IPS DF 6.9 (cell line): ENCODE measurements at places on chromosomes 7 and 10.
A peak's percentile ranks its signal among the peaks of the same experiment; 100 is the strongest.

- no peak for DNase-seq
Measured at GRCh38 chr7:1536743-1537534, 6.4 kb downstream of the MAFK start.

DNA sequence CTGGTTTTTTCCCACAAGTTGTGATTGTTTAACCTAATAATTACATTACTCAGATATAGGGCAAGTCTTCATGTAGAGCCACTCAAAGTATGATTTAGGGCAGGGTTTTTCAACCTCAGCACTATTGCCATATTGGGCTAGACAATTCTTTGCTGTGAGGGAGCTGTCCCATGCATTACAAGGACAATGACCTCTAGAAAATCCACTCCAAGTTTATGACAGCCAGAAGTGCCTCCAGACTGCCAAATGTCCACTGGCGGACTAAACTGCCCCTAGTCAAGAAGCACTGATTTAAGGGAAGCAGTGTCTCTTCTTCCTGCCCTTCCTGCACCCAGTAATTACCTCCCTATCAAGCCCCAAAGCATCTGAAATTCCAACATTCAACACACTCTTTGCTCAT lies 54.4 kb downstream of the ZNF800 start:
- no peak for DNase-seq

GRCh38 chr10:97650726-97651125 lies 10.3 kb downstream of the PI4K2A start:
- no peak for DNase-seq

DNA sequence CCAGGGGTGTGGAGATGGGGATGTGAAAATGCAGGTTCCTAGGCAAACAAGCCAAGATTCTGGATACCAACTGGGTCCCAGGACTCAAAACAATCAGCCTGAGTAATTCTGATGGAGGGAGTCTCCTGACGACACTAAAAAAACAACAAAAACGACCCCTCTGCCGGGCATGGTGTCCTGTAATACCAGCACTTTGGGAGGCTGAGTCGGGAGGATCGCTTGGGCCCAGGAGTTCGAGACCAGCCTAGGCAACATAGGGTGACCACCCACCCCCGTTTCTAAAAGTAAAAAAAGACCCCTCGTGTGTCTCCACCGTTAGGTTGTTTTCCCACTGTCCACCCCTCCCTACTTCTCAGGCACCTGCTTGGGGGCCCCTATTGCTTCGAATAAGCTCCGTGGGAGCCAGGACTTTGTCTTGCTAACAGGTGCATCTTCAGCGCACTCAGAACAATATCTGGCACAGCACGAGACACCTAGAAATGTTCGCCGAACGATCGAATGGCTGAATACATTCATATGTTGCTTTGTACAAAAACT lies 743 bp upstream of the NRF1 start:
- no peak for DNase-seq

DNA sequence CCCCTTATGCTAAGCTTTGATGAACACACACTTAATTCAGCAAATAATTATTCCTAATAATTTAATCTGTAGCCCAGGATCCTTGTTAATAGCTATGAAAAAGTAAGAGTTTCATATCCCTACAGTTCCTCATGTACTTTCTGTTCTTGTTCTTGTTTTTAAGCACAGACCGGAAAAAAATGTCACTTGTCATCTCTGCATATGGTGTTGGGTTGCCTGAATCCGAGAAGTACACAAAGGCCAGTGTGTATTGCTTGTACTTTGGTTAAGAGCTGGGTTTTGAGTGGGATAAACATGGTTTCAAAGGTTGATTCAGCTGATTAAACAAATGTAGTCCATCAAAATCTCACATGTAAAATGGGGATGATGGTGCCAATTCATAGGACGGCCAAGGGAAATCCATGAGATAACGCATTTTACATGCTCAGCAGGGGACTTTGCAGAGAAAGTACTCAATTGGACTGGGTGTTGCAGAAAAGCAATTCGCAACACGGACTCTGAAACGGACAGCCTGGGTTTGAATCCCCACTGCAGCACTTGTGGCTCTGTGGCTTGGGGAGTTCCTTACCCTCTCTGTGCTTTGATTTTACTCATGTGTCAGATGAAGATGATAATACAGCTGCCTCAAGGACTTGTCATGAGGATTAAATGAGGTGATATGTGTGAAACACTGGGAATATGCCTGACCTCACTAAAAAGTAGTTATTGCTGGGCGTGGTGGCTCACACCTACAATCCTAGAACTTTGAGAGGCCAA lies 71.7 kb downstream of the MAP3K8 start:
- no peak for DNase-seq

DNA sequence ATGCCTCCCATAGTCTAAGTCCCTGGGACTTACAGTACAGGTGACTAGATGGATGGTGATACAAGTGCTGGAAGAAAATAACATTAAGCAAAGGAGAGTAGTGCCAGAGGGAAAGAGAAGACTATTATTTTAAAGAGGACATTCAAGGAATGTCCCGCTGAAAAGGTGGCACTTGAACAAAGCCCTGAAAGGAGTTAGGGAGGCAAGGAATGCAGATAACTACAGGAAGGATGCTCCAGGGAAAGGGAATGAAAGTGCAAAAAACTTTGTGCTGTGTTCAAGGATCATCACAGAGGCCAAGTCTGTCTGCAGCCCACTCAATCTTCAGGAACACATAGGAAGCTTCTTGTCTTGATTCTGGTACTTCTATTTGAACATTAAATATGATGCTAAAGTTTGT lies 14.9 kb downstream of the ANKMY2 start:
- DNase-seq = no peak

- DNase-seq = no peak
Measured at GRCh38 chr10:130141878-130142277, 5.7 kb downstream of the GLRX3 start.

GRCh38 chr7:41292487-41292886 lies 410.4 kb downstream of the INHBA start:
- DNase-seq = no peak

DNA sequence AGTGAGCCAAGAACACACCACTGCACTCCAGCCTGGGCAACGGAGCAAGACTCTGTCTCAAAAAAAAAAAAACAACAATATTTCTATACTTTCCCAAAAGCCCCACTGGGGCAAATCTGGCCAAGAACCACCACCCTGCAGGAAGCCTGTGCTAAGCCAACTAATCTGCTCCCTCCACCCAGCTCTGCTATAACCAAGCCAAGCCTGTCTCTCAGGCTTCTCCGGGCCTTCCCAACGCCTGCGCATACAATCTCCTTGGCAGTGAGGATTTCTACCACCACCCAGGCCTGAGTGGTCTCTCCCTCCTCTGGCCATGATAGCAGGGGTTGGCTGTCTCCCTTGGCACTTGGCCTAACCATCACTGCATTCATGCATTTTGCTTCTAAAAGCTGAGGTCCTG lies 14.2 kb downstream of the DDX56 start:
- no peak for DNase-seq

- DNase-seq = no peak
Measured at GRCh38 chr10:120573355-120573754, 116.3 kb downstream of the PLPP4 start.

DNA sequence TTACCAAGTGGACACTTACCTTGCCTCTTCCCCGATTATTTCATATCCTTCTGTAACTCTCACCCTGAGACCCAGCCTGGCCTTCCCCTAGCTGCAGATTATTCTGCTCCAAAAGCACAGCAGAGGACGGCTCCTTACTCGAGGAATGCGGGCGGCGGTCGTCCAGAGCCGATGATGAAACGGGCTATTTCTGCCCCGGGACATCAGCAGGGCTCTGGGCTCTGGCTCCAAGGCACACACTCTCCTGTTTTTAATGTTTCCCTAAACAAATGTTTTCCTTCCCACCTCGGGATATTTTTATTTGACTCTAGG lies 343 bp upstream of the C10orf71 start:
- DNase-seq = no peak

DNA sequence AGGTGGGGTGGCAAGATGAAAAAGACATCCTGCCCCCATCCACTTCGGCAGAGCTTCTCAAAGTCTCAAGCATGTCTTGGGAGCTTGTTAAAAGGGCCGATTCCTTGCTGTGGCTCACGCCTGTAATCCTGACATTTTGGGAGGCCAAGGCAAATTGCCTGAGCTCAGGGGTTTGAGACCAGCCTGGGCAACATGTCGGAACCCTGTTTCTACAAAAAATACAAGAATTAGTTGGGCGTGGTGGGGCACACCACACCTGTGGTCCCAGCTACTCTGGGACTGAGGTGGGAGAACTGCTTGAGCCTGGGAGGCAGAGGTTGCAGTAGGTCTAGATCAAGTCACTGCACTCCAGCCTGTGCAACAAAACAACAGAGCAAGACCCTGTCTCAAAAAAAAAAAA lies 14.5 kb downstream of the TRIM8 start:
- no peak for DNase-seq

GRCh38 chr7:78620920-78621319 lies 822.3 kb downstream of the PHTF2 start:
- DNase-seq = peak; percentile 55

DNA sequence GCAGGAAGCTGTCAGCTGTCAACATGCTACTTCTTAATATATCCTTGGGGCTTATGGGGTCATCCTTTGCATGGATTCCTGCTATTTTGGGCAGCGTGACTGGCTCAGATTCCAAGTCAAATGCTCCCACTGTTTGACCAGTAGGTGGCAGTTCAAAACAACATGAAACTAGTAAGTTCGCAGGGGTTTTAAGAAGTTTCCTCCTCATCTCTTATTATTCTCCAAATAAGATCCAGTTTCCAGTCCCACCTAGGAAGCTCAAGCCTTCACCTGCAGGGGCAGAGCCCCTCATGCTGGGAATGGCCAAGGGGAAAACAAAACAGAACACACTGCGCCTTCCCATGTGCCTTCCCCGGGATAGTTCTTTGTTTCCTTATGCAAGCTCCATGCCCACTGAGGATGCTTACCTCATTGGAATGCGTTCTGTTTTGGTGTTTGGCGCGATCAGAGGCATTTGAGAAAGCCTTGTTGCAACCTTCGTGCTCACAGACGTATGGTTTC lies 259.8 kb downstream of the GLI3 start:
- DNase-seq = peak; percentile 11

- DNase-seq = no peak
Measured at GRCh38 chr7:74379938-74380337, 73.8 kb upstream of the GTF2IRD1 start.

GRCh38 chr7:19572566-19572965 lies 136.3 kb downstream of the POLR1F start:
- no peak for DNase-seq

- no peak for DNase-seq
Measured at GRCh38 chr7:13078105-13078504, 390.7 kb downstream of the ARL4A start.

GRCh38 chr7:102836977-102837376 lies 75.8 kb upstream of the LRRC17 start:
- DNase-seq = no peak

DNA sequence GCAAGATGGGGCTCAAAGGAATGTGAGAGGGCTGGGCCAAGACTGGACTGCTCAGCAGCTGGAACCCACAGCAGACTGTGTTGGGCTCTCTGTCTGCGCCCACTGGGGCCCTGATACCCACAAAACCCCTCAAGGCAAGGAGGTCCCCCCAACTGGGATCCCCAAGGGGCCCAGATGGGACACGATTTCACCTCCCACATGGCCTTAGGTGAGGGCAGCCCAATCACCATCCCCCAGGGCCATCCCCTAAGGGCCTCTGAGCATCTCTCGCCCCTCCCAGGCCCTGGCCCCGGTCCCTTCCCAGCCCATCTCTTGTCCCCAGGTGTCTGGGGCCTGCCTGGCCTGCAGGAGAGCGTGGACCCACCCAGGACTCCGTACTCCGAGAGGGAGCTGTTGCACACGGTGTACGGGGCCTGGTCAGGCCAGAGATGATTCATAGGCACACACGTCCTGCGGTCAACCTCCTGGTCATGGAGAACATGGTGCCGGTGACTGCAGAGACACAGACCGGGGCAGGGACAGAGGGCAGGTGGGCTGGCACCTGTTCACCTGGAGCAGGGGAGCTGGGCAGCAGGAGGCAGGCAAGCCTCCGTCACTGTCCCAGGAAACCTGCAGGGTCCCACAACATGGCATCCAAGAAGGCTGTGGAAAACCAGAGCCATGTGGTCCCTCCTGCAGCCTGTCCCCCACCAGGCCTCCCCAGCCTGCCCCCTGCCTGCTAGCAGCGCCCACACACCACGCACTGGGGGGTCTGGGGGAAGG lies 21.6 kb downstream of the OGDHL start:
- DNase-seq = no peak

DNA sequence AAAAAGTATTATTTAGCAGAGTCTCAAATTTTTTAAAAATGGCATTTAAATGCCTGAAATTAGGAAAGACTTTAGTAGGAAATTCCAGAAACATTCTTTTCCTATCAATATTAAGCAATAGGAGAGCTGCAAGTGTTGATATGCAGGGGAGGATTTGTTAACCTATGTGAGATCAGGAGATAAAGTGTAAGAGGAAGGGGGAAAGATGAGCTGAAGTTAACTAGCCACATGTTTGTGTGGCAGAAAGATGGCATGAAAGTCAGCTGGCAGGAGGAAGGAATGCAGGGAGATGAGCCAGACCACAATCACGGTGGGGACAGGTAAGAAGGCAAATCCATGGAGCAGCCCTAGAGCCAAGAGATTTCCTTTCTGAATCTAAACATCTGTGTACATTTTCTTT lies 303.6 kb downstream of the MAGI2 start:
- no peak for DNase-seq

- DNase-seq = no peak
Measured at GRCh38 chr7:26280097-26280496, 11.6 kb upstream of the SNX10 start.

DNA sequence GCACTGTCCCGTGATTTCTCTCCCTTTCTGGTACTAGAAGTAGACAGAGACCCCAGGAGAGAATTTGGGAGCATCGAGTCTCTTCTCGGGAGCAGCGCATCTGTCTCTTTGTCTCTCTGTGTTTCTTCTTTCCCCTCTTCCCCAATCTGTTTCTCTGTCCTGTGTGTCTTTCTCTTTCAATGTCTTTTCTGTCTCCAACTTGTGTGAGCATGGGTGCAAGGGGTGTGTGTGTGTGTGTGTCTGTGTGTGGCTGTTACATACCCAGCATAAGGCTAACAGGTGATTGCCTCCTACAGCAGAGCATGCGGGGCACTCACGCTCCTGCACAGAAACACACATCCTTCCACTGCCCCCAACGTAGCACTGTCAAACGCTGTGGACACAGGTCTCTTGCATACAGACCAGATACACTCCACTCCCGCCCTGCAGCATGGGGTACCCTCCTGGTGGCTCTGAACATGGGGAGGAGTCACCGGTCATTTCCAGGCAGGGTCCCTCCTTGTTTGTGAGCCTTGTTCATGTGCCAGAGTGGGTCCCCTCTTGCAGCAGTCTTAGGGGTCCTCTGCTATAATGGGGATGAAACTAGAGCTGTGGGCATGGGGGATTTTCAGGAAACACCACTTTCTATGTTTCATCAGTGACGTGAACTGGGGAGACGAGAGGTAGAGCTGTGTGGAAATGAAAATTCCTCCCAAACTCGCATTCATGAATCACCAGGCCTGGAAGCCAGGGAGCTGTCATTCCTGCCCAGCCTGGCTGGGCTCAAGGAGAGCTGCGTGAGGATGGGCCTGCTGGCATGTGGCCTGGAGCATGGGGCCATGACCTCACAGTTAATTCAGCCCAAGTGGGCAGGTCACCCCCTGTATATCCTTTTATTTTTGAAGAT lies 980 bp downstream of the ADAMTS14 start:
- no peak for DNase-seq

- no peak for DNase-seq
Measured at GRCh38 chr10:125359401-125359800, 199.0 kb upstream of the CTBP2 start.
